Naive thymus-derived CD8-positive, alpha-beta T cell (primary cell): ENCODE measurements at places on chromosomes 11 and 22.

GRCh38 chr11:46294365-46295309 lies 17.2 kb downstream of the CREB3L1 start:
- no peak for DNase-seq

DNA sequence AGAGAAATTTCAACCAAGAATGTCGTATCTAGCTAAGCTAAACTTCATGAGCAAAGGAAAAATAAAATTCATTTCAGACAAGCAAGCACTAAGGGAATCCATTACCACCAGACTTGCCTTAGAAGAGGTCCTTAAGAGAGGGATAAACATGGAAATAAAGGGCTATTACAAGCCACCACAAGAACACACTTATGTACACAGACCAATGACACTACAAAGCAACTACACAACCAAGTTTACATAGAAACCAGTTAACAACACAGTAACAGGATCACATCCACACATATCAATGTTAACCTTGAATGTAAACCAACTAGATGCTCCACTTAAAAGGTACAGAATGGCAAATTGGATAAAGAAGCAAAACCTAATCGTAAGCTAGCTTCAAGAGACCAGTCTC lies 38.0 kb downstream of the TMEM123 start:
- DNase-seq: no peak

DNA sequence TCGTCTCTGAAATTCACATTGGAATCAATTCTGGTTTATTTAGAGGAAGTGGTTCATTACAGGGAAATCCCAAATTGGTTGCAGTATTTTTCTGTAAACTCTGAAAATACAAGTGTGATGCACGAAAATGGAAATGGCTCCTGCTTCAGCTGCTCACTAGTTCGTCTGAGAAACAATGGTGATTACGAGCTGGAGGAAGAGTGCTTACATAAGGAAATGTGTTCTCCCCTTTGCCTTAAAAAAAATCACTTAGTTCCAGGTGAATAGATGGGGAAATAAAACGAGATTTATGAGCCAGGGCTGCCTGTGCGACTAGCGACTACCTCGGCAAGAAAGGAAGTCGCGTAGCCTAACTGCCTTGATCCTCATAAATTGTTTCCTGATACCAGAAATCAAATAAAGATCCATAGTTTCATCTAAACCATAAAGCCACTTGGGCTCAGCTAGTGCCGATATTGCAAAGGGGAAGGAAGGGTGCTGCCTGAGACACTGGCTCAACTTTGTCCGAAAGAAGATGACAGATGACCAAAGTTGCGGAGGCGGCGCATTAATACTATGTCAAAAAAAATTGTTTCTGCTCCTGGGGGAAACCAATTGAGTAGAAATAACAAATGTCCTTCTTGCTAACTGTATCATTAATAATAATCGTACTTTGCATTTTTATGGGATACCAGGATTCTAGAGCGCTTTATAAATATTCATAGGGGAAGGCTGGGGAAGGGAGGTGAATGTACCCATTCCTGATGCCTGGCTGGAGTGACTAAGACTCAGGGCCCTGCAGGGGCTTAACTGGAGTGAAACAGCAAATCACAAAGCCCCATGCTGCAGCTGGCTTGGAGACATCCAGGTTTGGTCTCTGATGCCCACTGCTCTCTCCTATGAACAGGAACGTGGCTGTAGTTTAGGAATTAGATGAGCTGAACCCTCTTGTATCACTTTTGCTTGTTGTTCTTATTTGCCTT lies 185.7 kb downstream of the BLID start:
- DNase-seq: no peak

GRCh38 chr11:57290288-57290687 lies 34.5 kb downstream of the TNKS1BP1 start:
- no peak for DNase-seq

DNA sequence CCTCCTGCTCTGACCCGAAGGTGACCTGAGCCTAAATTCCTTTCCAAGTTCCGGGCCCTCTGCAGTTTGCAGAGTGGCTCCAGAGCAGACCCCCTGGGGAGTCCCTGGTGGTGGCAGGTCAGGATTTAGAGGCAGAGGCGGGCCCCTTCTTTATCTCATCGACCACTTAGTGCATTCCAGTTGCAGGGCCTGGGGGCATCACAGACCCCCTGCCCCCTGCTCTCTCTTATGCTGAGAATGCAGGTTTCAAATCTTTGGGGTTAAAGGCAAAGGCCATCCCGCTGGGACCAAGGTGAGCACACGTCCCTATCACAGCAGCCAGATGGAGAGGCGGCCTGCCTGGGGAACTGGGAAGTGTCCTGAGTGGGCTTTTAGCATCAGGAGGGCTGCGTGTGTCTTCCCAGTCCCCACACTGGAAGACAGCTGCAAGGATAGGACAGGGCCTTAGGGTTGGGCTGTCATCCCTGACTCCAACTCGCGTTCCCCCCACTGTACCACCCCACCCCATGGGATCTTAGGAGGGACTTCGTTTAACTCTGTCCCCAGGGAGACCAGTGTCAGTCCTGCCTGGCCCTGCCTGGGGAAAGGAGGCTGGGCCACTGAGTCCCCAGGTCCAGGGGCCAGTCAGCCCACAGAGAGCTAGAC lies 11.3 kb downstream of the DERL3 start:
- DNase-seq: no peak
